ENCODE measurements at places on chromosomes 2 and 18.

- DNase-seq: no peak
Observed at GRCh38 chr2:215722986-215723630, 287.2 kb upstream of the FN1 start.

DNA sequence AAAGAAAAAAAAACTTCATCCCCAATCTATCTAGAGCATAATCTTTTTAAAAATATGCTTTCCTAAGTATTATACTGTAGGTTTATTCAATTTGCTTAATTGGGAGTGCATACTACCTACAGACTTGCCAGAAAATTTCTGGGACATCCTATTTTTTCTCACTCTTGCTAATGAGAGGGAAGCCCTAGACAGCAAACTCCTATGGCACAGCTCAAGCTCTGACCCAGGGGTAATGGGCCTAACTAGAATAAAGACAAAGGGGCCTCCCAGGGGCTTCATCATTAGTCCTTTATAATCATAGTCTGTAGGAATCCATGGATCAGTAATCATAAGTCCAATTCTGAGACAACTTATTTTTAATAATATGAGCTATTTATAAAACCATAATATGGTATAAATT, 142.6 kb upstream of the ITGA4 start:
- no peak for DNase-seq

DNA sequence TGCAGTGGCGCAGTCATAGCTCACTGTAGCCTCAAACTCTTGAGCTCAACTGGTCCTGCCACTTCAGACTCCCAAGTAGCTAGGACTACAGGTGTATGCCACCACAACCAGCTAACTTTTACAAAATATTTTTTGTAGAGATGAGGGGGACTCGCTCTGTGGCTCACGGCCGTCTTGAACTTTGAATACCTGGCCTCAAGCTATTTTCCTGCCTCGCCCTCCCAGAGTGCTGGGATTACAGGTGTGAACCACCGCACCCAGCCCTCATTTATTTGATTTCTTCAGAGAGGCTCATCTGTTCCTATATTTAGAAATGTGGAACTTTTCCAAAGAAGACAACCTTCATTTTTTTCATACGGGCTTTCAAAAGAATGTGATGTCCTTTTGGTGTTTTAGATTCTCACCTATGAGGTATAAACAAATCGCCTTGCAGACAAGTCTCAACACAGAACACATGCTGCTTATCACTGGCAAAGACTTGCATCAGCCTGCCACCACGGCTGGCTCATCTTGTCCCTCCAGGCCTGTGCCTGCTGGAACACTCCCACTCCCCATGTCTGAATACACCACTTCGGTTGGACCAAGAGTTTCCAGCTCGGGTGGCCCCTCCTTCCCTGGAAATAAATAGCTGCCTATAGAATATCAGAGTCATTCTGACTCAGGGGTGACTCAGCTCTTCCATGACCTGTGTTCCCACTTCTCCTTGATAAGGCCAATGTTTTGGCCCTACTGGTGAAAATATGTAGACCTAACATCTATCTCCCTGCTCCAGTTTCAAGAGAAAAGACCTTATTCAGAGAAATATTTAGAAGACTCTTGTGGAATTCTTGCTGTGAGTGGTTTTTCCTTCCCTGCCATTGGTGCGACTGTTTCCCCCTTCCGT, 202.6 kb downstream of the TGIF1 start:
- peak; percentile 5 for DNase-seq

DNA sequence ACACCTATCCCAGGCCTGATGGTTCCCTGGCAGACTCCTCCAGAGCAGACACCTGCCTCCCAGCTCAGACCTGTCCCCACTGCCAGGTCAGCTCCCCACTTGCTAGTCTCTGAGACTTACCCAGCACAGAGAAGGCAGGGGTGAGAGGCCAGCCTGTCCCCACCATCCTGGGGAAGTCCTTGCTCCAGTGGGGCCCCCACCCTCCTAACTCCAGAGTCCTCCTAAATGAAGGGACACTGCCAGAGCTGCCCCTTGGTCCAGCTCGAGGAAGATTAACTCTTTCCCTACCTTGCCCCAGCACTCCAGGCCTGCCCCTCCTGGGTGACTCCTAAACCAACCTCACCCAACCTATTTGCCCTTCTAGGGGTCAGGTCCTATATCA, 30.4 kb upstream of the TNS1 start:
- no peak for DNase-seq

- DNase-seq: no peak
Observed at GRCh38 chr2:221570321-221570935, 1.7 kb downstream of the EPHA4 start.
